ENCODE measurements at places on chromosomes 7 and 10. TPM values are rescaled to one million over a fixed set of nuclear protein-coding genes. Genes with fewer than 3 reads are reported as not detected.
A peak's percentile ranks its signal among the peaks of the same experiment; 100 is the strongest.

GRCh38 chr7:37084303-37084702 lies 360.0 kb upstream of the AOAH start:
- H3K27ac ChIP-seq: no peak overlapping the region
- H3K4me1 ChIP-seq: peaks cover 4% of the 10 kb centered on the region
- H3K36me3 ChIP-seq: no peaks in the 10 kb centered on the region
- no peaks in the 10 kb centered on the region for H3K27me3 ChIP-seq
- H3K4me3 ChIP-seq: no peak overlapping the region

GRCh38 chr10:80488539-80489066 lies 34.5 kb downstream of the TSPAN14 start:
- no peaks in the 10 kb centered on the region for H3K27me3 ChIP-seq
- H3K4me3 ChIP-seq: no peak overlapping the region
- no peak for DNase-seq

DNA sequence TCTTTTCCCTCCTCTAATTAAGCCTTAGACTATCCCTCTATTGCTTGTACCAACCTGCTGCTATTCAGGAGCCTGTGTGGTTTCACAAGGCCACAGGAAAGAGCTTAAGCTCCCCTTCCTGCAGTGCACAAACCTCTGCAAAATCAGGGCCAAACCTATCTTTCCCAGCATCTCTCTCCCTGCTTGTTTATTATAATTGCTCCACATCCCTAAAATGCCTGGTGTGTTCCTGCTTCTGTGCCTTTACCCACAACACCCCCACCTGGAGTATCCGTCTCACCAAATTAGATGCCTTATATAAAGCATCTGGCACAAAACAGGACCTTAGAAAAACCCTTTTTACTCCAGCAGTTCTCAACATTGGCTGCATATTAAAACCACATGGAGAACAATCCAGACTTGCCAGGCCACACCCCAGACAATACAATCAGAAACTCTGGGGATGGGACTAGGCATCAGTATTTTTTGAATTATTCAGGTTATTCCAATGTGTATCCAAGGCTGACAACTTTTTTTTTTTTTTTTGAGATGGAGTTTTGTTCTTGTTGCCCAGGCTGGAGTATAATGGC lies 16.7 kb downstream of the SEC31B start:
- H3K27ac ChIP-seq: no peak overlapping the region
- H3K4me3 ChIP-seq: no peak overlapping the region
- DNase-seq: no peak
- H3K36me3 ChIP-seq: peaks cover 34% of the 10 kb centered on the region
- peaks cover 21% of the 10 kb centered on the region for H3K4me1 ChIP-seq

GRCh38 chr7:157584420-157584819 lies 247.6 kb downstream of the DNAJB6 start:
- DNase-seq: no peak
- no peak overlapping the region for H3K4me3 ChIP-seq
- no peak overlapping the region for H3K27ac ChIP-seq
- peaks cover 75% of the 10 kb centered on the region for H3K27me3 ChIP-seq
- H3K4me1 ChIP-seq: no peaks in the 10 kb centered on the region

GRCh38 chr10:124763267-124763666 lies 19.1 kb upstream of the FAM53B start:
- peaks cover 13% of the 10 kb centered on the region for H3K4me1 ChIP-seq
- no peak overlapping the region for H3K4me3 ChIP-seq
- DNase-seq: no peak
- H3K36me3 ChIP-seq: peaks cover 23% of the 10 kb centered on the region
- H3K27ac ChIP-seq: no peak overlapping the region

- no peak overlapping the region for H3K27ac ChIP-seq
- H3K27me3 ChIP-seq: no peaks in the 10 kb centered on the region
- no peaks in the 10 kb centered on the region for H3K4me1 ChIP-seq
- DNase-seq: no peak
- no peaks in the 10 kb centered on the region for H3K36me3 ChIP-seq
- H3K4me3 ChIP-seq: no peak overlapping the region
Observed at GRCh38 chr10:88455831-88456230, 127.3 kb downstream of the RNLS start.

- H3K27me3 ChIP-seq: peaks cover 30% of the 10 kb centered on the region
- H3K36me3 ChIP-seq: no peaks in the 10 kb centered on the region
- DNase-seq: peak; percentile 34
- H3K4me1 ChIP-seq: peaks cover 4% of the 10 kb centered on the region
- H3K27ac ChIP-seq: no peak overlapping the region
Observed at GRCh38 chr7:64883113-64883905, 19.8 kb upstream of the ZNF273 start.

DNA sequence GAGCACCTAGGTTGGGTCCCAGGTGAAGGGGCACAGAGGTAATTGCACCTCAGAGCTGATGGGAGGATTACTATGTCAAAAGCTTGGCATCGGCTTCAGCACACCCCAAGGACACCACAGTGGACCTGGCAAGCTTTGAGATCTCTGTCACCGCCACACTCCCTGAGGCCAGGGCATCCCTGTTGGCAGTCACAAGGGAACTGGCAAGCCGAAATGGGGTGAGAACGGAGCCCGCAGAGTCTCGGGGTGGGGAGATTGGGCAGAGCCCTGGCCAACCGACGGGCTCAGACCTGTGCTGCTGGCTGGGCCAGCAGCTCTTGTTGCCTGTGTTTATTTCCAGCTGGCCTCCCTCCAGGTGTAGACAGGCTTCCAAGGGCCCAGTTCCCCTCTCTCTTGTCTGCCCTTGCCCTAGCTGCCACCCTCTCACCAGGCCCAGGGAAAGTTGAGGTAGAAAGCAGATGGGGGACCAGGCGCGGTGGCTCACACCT lies 2.5 kb downstream of the HSPB1 start:
- peak overlapping the region; percentile 43 for H3K27ac ChIP-seq
- no peaks in the 10 kb centered on the region for H3K27me3 ChIP-seq
- peaks cover 28% of the 10 kb centered on the region for H3K4me1 ChIP-seq

- DNase-seq: no peak
- no peaks in the 10 kb centered on the region for H3K4me1 ChIP-seq
- H3K4me3 ChIP-seq: no peak overlapping the region
- H3K27me3 ChIP-seq: no peaks in the 10 kb centered on the region
- peaks cover 36% of the 10 kb centered on the region for H3K36me3 ChIP-seq
Observed at GRCh38 chr7:98202367-98203195, 8.7 kb upstream of the BHLHA15 start.

DNA sequence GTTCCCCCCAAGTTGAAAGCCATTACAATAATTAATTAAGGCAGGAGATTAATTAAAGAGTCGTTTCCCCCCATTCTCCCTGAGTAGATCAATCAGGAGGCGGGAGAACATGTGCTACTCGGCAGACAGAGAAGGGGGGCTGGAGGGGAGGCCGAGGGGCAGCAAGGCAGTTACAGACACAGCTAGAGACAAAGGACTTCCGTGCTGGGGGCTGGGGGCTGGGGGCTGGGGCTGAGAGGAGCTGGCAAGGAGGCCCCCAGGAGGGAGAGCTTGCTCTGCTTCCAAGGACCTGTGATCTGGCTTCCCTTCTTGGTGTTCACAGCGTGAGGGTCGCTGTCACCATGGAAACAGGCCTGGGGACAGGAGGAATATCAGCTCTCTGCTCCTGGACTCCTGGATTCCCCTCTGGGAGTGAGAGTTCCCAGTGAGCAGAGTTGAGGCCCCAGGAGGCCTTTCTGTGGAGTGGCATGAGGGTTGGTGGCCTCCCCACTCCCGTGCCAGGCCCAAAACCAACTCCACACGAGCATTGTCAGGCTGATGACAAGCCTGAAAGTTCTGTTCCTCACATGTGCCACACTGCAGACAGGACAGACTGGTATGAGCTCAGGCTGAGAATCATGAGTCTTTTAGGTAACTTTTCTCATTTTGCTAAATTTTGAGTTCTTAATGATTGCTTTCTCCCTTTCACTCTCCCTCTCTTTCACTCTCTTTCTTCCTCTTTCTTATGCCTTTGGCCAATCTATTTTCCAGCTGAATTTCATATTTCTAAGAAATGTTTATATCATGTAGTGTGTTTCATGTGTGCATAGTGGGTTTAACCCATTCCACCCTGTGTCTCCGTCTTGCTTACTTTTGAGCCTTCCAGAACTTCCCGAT lies 16.4 kb downstream of the FAM241B start:
- H3K27me3 ChIP-seq: peaks cover 8% of the 10 kb centered on the region
- H3K27ac ChIP-seq: peak overlapping the region; percentile 83
- no peak overlapping the region for H3K4me3 ChIP-seq
- DNase-seq: no peak

GRCh38 chr10:103013416-103013815 lies 95.3 kb downstream of the CNNM2 start:
- DNase-seq: no peak
- no peaks in the 10 kb centered on the region for H3K4me1 ChIP-seq
- H3K27ac ChIP-seq: no peak overlapping the region
- no peaks in the 10 kb centered on the region for H3K36me3 ChIP-seq
- no peak overlapping the region for H3K4me3 ChIP-seq

DNA sequence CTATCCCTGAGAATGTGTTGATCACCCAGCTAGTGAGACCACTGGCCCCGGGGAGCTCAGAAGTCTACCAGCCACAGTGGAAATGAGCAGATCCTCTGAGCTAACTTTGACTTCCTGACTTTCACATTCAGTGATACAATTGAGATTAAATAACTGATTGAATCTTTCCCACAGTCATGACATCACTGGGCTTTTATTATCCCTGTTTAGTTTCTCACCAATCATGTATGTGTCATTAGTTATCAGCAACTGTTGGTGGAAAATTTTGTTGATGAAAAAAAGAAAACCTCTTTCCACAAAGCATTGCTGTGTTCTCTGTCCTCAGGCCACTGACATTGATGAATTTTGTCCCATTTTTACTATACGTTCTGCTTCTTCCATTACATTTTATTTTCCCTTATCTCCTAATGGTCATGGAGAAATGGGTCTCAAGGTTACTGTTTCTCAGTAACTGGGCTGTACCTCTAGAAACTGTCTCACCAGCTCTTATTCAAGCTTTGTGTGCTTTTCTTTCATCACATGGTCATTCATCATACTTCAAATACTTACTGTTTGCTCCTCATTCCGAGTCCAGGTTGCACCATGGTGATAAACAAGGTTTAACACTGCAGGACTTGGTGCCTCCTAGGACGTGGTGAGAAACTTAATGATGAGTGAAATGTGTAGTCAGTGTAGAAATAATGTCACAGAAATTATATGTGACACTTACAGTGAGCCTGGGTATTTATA lies 304.7 kb downstream of the CDK14 start:
- no peak overlapping the region for H3K27ac ChIP-seq
- no peaks in the 10 kb centered on the region for H3K27me3 ChIP-seq
- DNase-seq: no peak
- H3K4me1 ChIP-seq: no peaks in the 10 kb centered on the region

DNA sequence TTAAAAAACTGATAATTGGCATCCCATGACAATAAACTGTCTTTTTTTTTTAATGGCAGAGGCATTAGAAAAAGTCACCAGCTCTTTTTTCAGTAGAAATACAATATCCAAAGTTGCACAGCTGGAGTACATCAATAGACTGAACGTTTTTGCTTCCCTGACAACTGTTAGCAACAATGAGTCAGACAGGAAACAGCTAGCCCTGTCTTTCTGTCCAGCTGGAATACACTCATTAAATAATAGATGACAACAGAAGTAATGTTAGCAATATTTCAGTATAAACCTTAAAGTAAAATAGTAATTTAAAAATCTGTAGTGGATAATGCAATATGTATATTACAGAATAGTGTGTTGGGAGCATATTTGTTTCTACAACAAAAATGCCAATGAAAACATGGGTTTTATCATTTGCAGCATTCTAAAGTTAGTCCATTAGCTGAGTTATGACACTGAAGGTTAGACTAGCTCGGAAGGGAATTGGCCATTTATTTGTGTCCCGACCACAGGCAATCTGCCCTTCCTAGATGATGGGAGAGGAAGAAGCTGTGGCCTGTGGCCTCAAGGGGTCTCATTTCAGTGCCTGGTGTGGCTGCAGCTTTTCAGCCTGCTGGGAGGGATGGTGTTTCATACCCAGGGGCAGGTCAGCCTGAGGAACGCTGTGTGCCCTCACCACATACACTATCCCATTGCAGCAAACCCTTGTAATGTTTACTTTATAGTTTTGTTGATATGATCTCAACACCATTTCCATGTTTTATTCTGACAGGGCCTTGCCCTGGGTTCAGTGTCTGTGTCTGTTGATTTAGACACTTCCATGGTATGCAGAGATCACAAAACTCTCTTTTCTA lies 173.3 kb downstream of the SLC16A9 start:
- peaks cover 9% of the 10 kb centered on the region for H3K27me3 ChIP-seq
- H3K4me3 ChIP-seq: no peak overlapping the region

GRCh38 chr10:95437669-95438068 lies 123.5 kb downstream of the SORBS1 start:
- H3K4me3 ChIP-seq: no peak overlapping the region
- H3K36me3 ChIP-seq: no peaks in the 10 kb centered on the region
- H3K27ac ChIP-seq: no peak overlapping the region
- DNase-seq: no peak

DNA sequence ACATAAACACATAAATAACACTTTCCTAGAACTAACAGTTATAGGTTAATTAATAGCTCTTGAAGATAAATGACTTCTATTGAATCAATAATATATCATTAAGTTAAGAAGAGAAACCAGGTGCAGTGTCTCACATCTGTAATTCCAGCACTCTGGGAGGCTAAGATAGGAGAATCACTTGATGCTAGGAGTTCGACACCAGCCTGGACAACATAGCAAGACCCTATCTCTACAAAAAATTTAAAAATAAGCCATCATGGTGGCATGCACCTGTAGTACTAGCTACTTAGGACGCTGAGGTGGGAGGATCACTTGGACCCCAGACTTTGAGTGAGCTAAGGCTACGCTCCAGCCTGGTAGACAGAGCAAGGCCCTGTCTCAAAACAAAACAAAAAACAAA lies 38.8 kb downstream of the AKR1D1 start:
- DNase-seq: no peak
- no peak overlapping the region for H3K4me3 ChIP-seq
- peaks cover 11% of the 10 kb centered on the region for H3K4me1 ChIP-seq
- H3K27me3 ChIP-seq: no peaks in the 10 kb centered on the region

The C10orf90 gene
- total RNA-seq: not detected

The MARVELD1 gene
- 75.4 TPM for total RNA-seq

The EN2 gene
- total RNA-seq: not detected

The MUC12 gene
- total RNA-seq: 1.1 TPM

The TFEC gene
- 0.49 TPM for total RNA-seq

The ADAM8 gene
- total RNA-seq: 16.9 TPM

The EPO gene
- 0.27 TPM for total RNA-seq

The ADAM22 gene
- total RNA-seq: 6.3 TPM

The INMT gene
- total RNA-seq: 4.3 TPM

The HSPA12A gene
- 10.7 TPM for total RNA-seq

The FAM131B gene
- 6.1 TPM for total RNA-seq

Measured in mesothelial cell of epicardium (in vitro differentiated cells).